ENCODE measurements at places on chromosomes 5 and 9.
A peak's percentile ranks its signal among the peaks of the same experiment; 100 is the strongest.

- H3K36me3 ChIP-seq = no peaks in the 10 kb centered on the region
- H3K27ac ChIP-seq = no peak overlapping the region
- H3K4me1 ChIP-seq = peaks cover 3% of the 10 kb centered on the region
- no peak overlapping the region for H3K4me3 ChIP-seq
- H3K27me3 ChIP-seq = peaks cover 59% of the 10 kb centered on the region
- no peak for DNase-seq
These were observed 1.1 kb upstream of the ARHGEF28 start for GRCh38 chr5:73624888-73625287.

GRCh38 chr9:38061326-38061977 is 7.6 kb downstream of the SHB start:
- H3K27me3 ChIP-seq = peaks cover 21% of the 10 kb centered on the region
- DNase-seq = no peak
- no peaks in the 10 kb centered on the region for H3K4me1 ChIP-seq

GRCh38 chr9:78972303-78972999 is 599.3 kb upstream of the TLE4 start:
- H3K27ac ChIP-seq = no peak overlapping the region
- H3K4me3 ChIP-seq = no peak overlapping the region

- peaks cover 30% of the 10 kb centered on the region for H3K27me3 ChIP-seq
- peaks cover 7% of the 10 kb centered on the region for H3K4me1 ChIP-seq
- DNase-seq = no peak
These were observed 148.7 kb upstream of the IL12B start for GRCh38 chr5:159478950-159479349.

DNA sequence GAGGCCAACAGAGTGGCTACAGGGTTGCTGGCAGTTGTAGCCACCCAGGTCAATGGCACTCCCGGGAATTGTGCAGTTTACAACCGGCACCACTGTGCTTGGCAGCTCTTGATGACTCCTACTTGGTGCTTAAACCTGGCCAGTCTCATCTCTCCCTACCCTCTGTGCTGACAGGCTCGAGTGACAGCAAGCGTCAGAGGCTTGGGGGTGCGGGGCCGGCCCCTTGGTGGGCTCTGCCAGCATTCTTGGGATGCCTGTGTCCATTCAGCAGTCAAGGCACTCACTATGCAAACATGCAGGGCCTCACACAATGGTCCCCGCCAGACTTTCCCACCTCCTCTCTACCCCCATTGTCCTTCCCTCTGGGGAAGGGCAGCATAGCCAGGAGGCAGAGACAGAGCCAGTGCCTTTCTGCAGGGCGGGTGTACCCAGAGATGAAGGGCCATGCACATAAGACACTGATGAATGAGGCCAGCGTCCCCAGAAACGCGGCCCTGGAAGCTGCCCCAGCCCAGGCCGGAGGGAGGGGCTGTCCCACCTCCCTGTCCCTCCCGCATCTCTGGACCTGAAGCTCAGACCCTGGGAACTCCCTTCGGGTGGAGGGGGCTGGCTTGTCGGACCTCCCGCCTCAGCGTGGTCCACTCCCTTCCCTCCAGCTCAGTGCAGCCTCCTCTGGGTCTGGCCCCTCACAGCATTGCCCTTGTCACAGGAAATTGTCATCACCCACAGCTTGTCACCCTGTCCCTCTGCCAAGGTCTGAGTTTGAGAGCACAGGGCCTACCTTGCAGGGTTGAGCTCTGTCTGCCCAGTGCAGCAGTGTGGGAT is 26.4 kb upstream of the NOTCH1 start:
- no peak overlapping the region for H3K4me3 ChIP-seq
- H3K27ac ChIP-seq = no peak overlapping the region

DNA sequence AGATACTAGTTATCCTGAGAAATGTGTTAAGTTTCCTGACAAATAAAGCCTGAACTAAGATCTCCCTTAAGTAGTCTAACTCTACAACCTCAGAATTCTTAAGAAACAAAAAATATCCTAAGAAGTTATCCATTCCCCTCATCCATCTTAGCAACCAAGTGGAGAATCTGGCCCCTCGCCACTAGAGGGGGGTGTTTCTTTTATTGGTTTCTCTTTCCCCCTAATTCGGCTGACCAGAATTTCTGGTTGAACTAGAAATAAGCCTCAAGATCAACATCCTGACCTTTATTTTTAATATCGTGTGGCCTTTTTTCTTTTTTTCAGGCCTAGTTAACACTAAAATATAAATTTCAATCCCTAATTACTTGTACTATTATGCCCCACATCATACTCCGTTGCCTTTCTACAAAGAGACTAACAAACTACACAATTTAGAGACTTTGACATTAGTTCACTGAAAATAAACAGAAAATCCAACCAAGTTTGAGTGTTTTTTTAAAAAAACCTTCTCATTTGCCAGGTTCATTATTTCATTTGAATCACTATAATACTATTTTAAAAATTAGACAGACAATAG is 14.3 kb upstream of the NR4A3 start:
- peaks cover 25% of the 10 kb centered on the region for H3K4me1 ChIP-seq
- no peaks in the 10 kb centered on the region for H3K27me3 ChIP-seq
- H3K36me3 ChIP-seq = no peaks in the 10 kb centered on the region
- no peak overlapping the region for H3K4me3 ChIP-seq
- DNase-seq = peak; percentile 80

DNA sequence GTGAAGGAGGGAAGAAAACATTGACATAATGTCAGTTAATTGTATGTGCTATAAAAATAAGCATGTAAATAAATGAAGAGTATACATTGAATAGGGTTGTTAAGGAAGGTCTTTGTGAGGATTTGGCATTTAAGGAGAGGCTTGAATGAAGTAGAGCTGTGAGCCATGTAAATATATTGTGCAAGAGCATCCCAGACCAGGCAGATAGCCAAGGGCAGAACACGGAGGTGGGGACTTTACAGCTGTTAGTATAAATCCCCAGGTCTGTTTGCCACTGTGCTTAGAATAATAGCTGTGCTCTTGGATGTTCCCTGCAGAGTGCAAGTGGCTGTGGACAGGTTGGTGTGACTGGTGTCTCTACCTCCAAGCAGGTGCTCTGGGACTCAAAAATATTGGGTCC is 211.7 kb downstream of the LRRC70 start:
- no peaks in the 10 kb centered on the region for H3K36me3 ChIP-seq
- H3K4me3 ChIP-seq = no peak overlapping the region
- peaks cover 9% of the 10 kb centered on the region for H3K27me3 ChIP-seq
- H3K4me1 ChIP-seq = no peaks in the 10 kb centered on the region
- no peak for DNase-seq

GRCh38 chr9:106019702-106020101 is 325.4 kb downstream of the TMEM38B start:
- H3K4me1 ChIP-seq = no peaks in the 10 kb centered on the region
- H3K4me3 ChIP-seq = no peak overlapping the region
- H3K27ac ChIP-seq = no peak overlapping the region
- no peaks in the 10 kb centered on the region for H3K27me3 ChIP-seq

DNA sequence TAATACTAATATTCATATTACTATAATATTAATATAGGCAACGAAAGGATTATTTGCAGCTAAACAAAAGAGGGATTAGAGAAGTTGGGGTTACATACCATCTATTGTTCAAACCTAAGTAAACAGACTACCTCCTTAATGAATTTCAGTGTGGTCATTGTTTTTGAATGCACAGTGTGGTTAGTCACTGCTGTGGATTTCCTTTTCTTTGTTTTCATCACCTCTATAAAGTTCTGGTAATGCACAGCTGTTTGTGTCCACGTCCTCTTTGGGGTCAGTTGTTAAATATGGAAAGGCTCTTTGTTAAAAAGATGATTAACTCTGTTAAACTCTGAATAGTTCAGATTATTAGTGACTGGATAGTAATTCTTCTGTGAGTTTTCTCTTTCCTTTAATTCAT is 233.6 kb downstream of the MAST4 start:
- H3K27ac ChIP-seq = peak overlapping the region; percentile 37
- peak overlapping the region; percentile 66 for H3K4me3 ChIP-seq
- no peaks in the 10 kb centered on the region for H3K36me3 ChIP-seq
- no peak for DNase-seq
- H3K4me1 ChIP-seq = peaks cover 34% of the 10 kb centered on the region
- no peaks in the 10 kb centered on the region for H3K27me3 ChIP-seq

DNA sequence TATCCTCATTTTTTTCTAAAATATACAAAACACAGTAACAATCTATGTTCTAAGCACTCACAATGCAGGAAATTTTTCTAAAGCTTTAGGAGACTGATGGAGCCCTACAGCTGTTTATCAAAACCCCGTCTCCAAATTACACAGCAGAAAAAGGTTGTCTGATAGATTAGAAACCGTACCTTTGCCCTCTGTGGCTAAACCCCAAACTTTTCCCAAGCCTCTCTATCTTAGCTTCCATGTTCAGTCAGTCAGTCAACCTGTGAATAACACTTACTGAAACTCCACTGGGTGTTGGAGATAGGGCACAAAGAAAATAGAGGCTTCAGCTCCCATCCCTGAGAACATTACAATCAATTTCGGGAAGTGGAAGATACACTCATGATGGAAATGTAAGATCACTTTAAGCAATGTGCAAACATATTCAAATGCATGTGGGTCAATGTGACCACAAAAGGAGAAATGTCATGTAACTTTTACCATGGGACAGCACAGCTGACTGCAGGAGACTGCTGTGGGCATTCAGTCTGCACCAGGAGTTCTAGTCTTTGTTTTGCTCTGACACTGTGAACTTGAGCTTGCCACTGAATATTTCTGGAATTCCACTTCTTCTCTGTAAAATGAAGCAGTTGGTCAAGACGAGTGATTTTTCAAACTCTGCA is 279.5 kb upstream of the PIK3R1 start:
- no peak overlapping the region for H3K27ac ChIP-seq
- no peak for DNase-seq
- H3K4me1 ChIP-seq = no peaks in the 10 kb centered on the region
- H3K4me3 ChIP-seq = no peak overlapping the region
- no peaks in the 10 kb centered on the region for H3K36me3 ChIP-seq

DNA sequence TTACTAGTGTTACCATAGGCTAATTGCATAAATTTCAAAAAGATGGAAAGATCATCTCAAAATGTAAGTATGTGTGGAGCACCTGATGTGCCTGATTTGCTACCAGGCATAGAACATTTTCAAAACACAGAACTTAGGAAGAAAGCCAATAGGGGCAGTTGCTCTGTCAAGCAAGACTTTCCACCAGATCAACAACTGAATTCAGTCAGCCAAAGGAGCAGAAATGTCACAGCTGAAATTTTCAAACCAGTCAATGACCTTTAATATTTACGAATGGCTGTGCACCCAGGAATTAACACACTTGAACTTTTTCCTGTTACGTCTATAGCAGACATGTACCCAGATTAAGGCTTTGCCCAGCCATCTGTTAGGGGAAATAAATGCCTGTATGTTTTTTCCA is 452.8 kb upstream of the PTGER4 start:
- no peak overlapping the region for H3K4me3 ChIP-seq
- no peak for DNase-seq
- H3K4me1 ChIP-seq = peaks cover 18% of the 10 kb centered on the region
- H3K36me3 ChIP-seq = no peaks in the 10 kb centered on the region
- H3K27ac ChIP-seq = no peak overlapping the region

DNA sequence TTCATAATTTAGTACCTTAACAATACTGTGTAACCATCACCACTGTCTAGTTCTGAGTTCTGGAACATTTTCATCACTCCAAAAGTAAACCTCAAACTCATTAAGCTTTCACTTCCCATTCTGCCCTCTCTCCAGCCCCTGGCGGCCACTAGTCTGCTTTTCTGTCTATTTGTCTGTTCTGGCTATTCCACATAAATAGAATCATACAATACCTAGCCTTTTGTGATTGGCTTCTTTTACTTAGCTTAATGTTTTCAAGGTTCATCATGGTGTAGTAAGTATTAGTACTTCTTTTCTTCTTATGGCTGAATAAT is 138.7 kb downstream of the RAPGEF6 start:
- peaks cover 62% of the 10 kb centered on the region for H3K36me3 ChIP-seq
- H3K27me3 ChIP-seq = no peaks in the 10 kb centered on the region
- H3K4me3 ChIP-seq = no peak overlapping the region
- no peak for DNase-seq

DNA sequence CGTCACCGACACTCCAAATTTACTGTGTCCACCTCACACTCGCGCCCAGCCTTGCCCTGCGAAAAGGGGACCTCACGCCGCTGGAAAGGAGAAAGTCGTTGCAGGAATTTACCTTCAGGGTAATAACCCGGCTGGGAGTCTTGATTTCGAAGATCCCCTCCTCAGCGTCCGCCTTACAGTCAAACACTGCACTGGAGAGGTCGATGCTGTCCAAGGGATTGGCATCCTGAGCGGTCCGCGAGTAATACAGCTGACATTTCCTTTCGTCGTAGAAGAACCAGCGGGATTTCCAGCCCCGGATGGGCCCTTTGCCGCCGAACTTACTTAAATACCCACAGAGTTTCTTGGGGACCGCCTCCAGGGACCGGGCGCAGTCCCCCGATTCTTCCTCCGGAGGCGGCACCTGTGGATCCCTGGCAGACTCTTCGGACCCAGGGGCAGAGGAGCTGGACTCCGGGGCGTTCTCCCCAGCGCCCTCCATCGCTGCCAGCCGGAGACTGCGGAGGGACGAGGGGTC is 330 bp downstream of the TBC1D2 start:
- H3K27ac ChIP-seq = peak overlapping the region; percentile 98
- H3K4me3 ChIP-seq = peak overlapping the region; percentile 79
- no peak for DNase-seq

DNA sequence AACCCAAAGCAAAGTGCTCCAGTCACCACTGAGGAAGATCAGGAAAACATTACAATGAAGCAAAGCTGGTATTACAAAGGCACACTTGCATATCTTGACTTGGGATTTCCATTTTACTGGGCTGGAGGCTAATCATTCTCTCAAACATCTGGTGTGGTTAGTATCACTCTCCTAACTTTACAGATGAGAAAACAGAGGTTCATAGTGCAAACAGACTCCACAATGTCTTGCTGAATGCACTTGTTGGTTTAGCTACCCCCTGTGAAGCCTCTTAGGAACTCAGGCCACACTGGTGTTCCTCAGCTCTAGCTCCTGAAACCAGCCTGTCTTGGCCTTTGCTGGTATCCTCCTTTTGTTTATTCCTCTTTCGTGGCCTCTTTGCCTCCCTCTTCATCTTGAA is 29.5 kb upstream of the SMAD5 start:
- H3K4me3 ChIP-seq = no peak overlapping the region
- no peaks in the 10 kb centered on the region for H3K36me3 ChIP-seq
- H3K27me3 ChIP-seq = peaks cover 9% of the 10 kb centered on the region
- H3K27ac ChIP-seq = no peak overlapping the region
- H3K4me1 ChIP-seq = no peaks in the 10 kb centered on the region

GRCh38 chr9:19551124-19551929 is 142.5 kb downstream of the ACER2 start:
- H3K27me3 ChIP-seq = peaks cover 7% of the 10 kb centered on the region
- peak overlapping the region; percentile 23 for H3K4me3 ChIP-seq
- no peak for DNase-seq
- no peak overlapping the region for H3K27ac ChIP-seq

- H3K4me3 ChIP-seq = no peak overlapping the region
- peaks cover 39% of the 10 kb centered on the region for H3K36me3 ChIP-seq
- peaks cover 50% of the 10 kb centered on the region for H3K4me1 ChIP-seq
- H3K27me3 ChIP-seq = no peaks in the 10 kb centered on the region
- no peak for DNase-seq
These were observed 32.3 kb downstream of the SERINC5 start for GRCh38 chr5:80223561-80223960.
